NCI-H2029 treated with DMSO at 0.1 percent for 48 hours (cell line): ENCODE measurements at places on chromosomes 3 and 15.

DNA sequence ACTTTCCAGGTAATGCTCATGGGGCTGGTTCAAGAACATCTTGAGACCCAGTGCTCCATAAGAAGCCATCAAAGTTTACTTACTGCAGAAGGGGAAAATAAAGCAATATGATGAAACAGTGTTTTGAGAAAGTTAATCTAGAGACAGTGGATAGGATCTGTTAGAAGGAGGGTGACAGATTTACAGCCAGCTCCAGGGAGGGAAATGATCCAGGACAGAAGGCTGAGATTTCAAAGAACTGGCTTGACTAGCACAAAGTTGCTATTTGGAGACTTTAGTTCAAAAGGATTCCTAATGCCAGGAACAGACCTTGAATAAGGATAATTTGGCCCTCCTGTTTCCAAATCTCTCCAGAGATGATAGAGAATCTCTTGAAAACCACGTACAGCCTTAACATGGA, 166.5 kb upstream of the NECTIN3 start:
- no peak for DNase-seq

DNA sequence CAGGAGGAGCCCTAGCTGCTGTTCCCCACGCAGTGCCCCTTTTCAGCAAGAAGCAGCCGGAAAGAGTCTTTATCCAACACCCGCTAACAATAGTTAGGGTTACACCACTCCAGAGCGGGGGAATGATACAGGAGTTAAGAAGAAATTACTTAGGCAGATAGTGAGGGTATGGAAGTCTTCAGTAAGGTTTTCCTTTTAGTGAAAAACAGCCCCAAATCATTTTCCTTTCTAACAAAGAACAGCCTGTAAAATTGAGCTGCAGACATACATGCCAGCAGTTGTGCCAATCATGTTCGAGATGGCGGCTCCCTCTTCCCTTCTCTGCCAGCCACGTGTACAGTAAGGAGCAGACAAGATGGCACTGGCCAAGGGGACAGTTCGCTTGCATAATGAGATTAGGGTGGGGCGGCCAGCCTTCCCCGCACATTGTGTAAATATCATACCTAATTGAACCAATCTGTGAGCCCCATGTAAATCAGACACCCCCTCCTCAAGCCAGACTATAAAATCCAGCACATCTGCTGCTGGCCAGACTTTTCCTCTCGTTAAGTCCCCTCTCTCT, 18.5 kb upstream of the SENP5 start:
- DNase-seq, result no peak

DNA sequence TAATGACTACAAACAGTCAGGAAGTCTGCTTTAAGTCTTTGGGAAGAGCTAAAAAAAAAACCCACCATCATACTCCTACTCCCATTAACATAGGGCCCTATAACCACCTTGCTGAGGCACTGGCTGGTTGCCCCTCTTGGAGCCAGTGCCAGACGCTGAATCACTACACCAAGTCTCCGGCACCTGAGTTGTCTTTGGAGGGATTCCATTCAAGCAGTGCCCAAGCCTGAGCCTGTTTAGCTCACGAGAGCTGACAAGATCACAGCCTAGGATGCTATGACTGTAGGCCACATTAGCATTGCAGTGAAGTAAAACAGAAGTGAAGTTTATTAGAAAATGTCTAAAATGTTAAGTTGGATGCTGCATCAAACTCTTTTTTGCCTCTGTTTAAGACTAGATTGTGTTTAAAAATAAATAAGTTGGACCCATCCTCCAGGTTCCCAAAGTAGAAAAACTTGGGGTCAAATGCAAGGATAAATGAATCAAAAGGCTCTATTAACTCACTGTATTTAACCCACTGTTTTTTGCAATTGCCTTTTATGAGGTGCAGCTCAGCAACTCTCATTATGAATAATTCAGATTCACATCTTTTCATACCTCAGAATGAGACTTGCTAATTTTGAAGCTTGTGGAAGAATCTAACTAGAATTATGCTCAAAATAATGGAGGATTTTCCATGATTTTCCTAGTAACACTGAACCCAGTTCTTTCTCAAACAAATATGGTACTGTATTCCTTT, 461.9 kb downstream of the FOXP1 start:
- no peak for DNase-seq

DNA sequence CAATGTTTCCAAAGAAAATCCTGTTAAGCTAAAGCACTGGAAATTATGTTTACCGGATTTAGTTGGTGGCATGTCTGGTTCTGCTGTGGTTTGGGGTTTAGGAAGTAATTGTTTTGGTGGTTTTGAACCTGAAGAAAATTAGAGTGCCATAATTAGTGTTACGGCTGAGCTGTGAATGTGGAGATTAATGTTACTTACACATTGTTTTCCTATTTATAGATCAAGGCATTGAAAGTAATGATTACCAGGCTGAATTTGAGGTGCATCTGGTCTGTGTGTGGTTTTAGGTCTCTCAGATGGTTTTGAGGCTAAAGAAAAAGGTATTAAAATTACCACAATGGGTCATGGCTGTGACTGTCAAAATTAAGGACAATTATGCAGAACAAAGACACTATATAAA, 128.9 kb downstream of the TFG start:
- no peak for DNase-seq

- DNase-seq, result no peak
These were observed 57.0 kb upstream of the GATM start for GRCh38 chr15:45435124-45435903.

- DNase-seq, result no peak
These were observed 879 bp upstream of the EIF5A2 start for GRCh38 chr3:170909129-170909903.

GRCh38 chr3:99808163-99808794, 9.4 kb upstream of the CMSS1 start:
- DNase-seq, result peak; percentile 36

GRCh38 chr15:41284427-41285177, 47.8 kb downstream of the OIP5 start:
- no peak for DNase-seq

DNA sequence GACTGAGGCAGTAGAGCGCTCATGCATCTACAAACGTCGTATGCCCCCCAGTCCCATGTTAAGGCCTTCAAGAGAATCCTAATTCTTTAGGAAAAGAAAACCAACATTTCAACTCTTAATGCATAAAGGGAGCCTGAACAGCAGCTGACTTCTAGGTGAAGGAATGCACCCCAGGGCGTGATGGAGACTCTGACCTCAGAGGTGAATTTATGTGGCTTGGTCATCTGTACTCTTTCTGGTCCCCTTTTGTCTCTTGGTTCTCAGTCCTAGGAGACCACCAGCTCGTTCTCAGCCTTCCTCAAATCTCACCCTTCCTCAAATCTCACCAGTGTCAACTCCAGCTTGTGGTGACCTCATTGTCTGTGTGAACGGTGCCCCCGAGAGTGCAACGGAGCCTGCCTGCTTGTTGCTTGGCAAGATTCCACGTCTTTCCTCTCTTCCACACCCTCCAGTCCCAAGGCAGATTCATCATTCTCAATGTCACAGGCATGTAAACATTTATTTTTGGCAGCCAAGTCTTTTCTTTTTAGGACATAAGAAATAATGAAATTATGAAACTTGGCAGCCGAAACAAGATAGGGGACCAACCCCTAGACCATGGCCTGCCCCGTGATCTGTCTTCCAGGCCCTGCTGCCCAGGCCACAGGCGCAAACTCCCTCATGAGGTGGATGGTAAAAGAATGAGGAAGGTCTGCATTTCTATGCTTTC, 166.2 kb downstream of the ADAMTS17 start:
- DNase-seq, result no peak

GRCh38 chr15:71167445-71168165, 52.3 kb downstream of the THSD4 start:
- no peak for DNase-seq

DNA sequence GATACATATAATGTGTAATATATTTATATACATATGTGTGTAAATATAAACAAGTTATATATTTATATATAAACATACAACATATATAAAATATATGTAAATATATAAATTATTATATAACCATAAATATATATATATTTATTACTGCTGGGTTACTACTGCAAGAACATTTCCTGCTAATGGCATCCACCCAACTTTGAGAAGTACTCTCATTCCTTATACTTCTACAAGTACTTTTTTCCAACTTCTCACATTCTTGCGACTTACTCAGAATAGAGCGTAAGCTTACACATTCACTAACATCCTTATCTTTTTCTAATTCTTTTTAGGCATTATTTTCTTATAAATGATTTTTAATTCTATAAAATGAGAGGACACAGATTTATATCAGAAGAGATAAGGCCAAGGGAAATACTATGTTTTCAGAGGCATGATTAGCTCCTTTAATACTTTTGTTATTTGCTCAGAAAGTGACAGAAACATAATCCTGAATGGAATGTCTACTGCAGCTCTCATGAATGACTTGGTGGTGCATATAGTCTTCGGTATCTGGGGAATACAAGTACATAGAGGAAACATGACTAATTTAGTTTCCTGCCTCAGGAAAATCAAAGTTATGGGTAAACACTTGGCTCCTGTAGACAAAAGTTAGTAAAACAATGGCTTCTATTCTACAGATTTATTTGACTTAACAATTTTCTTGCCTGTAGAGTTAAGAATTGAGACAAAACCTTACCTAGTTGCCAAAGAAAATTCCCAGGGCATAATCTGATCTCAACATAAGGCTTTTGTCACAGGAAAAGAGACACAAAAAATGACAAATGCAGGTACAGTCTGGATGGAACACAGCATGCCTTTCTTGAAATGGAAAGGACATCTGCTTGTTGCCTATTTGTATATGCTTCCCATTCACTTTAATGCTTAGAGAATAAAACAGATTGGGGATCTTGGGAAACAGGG, 453.9 kb downstream of the SQOR start:
- no peak for DNase-seq

DNA sequence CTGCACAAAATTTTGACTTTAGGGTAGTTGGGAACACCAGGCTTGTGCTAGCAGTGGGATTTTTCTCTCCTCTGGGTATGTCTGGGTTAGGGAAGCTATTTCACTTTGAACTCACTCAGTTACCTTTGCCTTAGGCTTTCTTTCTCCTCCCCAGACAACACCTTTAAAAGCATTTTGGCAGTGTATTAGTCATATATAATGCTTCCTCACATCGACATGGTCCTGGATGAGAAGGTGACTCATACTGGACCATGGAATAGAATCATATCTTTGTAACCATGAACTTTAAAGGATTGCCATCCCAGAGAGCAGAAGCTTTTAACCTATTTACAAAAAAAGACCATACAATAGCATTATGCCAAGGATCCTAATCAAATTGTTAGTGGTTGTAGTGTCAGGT, 2.7 kb downstream of the RYR3 start:
- DNase-seq, result no peak

GRCh38 chr3:31343075-31343474, 189.7 kb upstream of the STT3B start:
- no peak for DNase-seq

DNA sequence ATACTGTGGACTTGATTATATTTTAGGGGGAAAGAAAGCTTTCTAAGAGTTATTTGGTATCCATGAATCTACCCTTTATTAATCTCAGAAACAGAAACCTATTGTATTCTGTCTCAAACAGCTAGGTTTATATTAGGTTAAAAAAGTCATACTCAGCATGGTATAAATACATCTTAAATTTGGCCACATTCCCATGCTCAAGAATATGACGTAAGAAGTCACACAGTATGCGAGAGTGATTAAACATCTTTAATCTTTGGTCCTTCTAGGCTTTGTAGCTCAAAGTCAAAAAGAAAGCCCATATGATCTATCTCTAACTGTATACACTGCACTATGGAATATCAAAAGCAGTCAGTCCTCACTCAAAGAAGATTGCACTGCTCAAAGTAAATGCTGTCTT, 131.4 kb downstream of the EPHA3 start:
- DNase-seq, result no peak

DNA sequence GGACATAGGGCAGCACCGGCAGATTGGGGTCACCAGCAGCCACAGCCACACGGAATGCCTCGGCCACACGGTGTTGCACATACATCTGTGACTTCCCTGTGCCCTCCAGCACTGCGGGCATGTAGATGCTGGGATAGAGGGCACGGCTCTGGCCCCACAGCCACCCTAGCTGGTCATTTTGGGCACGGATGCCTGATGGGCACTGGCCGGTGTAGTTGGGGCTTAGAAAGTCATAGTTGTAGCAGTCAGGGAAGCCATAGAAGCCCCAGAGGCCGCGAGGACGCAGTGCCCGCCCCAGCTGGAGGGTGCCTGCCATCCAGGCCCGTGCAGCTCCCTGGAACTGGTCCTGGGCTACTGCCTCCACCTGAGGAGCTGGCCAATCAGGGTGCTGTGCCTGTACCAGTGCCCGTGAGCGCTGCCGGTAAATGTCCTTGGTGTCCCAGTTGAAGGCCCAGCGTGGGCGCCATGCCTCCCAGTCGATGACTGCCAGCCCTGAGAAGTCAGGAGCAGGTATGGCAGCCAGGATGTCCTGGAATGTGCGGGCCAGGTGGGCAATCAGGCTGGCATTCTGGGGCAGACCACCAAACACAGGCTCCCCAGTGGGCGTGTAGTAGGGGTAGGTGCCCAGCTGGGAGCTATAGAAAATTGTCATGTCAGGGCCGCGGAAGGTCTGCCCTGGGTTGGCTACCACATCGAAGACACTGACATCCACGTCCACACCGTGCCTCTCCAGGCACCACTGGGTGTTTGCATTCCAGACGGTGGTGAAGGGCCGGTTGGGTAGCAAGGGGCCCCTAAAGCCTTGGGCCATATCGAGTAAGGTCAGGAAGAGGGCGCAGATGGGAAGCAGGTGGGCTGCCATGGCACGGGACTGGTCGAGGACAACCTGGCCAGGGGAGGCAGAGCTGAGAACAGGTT, 1.0 kb downstream of the HYAL1 start:
- no peak for DNase-seq

DNA sequence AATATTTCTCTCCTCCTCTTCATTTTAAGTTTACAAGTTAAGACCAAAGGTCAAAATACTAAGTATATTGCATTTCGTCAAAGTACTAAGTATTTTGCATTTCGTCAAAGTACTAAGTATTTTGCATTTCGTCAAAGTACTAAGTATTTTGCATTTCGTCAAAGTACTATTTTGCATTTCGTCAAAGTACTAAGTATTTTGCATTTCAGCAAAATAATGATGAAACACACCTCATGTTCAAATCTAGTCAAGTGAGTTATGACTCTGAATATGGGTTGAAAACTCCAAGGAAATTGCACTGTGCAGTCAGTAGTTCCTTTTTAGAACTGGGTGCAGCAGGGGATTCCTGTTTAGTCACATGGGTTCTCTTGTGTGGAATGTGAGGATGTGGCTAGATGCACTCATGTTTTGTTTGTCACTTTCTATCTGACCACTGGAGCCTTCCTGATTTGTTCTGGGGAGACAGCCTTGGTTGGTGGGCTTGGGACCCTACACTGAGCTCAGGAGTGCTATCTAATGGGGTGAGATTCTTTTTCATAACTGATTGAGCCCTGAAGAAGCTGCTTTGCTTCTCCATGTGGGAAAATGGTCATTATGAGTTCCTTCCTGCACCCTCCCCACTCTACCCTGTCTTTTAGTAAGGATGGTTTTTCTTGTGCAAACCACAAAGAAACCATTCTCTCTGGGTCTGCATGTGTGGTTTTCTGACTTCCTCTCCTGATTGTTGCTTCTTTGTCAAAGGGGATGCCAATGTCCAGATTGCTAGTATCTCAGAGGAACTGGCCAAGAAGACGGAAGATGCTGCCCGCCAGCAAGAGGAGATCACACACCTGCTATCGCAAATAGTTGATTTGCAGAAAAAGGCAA, 73.4 kb downstream of the CCK start:
- DNase-seq, result no peak
